ENCODE measurements at places on chromosomes 16 and 17. TPM values are rescaled to one million over a fixed set of nuclear protein-coding genes. Genes with fewer than 3 reads are reported as not detected.

DNA sequence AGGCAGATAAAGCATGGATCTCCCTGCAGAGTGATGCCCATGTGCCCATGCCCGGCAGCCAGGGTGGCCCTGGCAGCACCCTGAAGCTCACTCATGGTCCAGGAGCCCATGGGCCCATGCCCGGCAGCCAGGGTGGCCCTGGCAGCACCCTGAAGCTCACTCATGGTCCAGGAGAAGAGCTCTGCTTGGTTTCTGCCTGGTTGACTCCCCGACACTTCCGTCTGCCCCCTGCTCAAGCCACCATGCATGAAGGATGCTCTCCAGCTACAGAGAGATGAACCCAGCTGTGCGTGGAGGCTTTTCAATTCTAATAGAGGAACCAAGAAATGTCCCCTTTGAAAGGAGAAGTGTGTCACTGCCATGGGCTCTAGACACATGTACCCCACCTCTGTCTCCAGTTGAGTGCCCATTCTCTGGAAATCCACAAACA, 8.7 kb downstream of the CCL17 start:
- peaks cover 16% of the 10 kb centered on the region for H3K4me1 ChIP-seq
- no peak for DNase-seq
- H3K36me3 ChIP-seq, result no peaks in the 10 kb centered on the region
- no peaks in the 10 kb centered on the region for H3K27me3 ChIP-seq

DNA sequence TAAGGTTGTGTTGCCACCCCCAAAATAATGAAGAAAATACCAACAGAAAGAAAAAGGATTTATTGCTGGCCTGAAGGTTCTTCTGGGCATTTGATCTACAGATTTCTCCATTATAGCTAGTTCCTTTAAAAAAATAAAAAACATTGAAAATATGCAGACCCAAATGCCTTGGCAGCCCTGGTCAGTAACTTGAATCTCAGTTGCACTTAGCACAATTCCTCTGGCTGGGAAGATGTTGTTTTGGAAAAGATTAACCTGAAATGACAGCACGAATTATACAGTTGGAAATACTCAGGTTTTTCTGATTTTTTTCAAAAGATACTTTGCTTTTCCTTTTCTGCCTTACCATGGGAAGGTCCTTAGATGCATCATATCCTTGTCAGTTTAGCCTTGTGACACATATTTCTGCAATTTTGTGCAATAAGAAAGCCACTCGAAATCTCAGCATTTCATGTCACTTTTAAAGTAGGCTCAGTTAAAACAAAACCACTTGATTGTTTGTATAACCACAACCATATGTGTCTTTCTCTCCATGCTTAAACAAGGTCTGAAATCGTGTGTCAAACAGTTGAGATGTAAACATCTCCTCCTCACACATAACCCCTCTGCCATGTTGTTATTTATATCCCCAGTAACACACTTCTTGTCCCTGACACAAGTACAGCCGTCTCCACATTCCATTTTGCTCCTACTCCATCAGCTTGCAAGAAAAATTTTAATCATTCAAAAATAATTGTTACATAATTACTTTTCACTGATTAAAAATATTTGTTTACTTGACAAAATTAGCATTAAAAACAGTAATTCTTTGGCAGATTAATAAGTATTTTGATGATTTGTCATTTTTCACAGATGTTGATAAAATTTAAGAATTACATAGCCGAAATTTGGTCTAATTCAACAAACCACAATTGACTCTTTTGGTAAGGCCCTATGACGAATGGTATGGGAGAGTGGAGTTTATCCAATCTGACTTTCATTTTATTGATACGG, 61.1 kb downstream of the SIAH1 start:
- no peaks in the 10 kb centered on the region for H3K27me3 ChIP-seq
- no peaks in the 10 kb centered on the region for H3K36me3 ChIP-seq
- no peak overlapping the region for H3K27ac ChIP-seq
- peaks cover 28% of the 10 kb centered on the region for H3K4me1 ChIP-seq
- DNase-seq, result no peak
- H3K4me3 ChIP-seq, result no peak overlapping the region

DNA sequence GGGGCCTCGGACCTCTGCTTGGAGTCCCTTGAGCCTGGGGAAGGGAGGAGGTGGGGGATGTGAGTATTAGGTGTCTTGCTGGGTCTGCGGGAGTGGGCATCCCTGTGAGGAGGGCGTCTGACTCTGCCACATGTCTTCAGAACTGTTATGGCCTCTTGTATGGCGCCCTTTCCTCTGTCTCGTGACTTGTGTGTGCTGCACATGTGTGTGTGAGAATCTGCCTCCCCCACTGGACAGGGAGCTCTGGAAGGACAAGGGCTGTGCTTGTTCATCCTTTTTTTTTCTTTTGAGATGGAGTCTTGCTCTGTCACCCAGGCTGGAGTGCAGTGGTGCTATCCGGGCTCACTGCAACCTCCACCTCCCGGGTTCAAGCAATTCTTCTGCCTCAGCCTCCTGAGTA, 33.4 kb downstream of the ARHGAP23 start:
- no peak overlapping the region for H3K4me3 ChIP-seq

- H3K27ac ChIP-seq, result peak overlapping the region; percentile 92
- DNase-seq, result peak; percentile 75
- no peaks in the 10 kb centered on the region for H3K36me3 ChIP-seq
- H3K4me1 ChIP-seq, result peaks cover 23% of the 10 kb centered on the region
- no peaks in the 10 kb centered on the region for H3K27me3 ChIP-seq
These were observed 78.1 kb upstream of the TOB1 start for GRCh38 chr17:50944054-50944901.

DNA sequence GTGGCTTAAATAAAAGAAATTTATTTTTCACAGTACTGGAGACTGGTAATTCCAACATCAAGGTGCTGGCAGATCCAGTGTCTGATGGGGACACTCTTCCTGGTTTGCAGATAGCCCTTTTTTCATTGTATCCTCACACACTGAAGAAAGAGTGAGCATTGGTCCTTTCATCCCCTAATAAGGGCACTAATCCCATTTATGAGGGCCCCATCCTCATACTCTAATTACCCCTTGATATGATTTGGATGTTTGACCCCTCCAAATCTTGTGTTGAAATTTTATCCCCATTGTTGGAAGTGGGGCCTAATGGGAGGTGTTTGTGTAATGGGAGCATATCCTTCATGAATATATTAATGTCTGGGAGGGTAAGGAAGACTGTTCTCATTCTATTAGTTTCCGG, 9.4 kb upstream of the FAM20A start:
- peaks cover 5% of the 10 kb centered on the region for H3K4me1 ChIP-seq
- no peak overlapping the region for H3K4me3 ChIP-seq
- H3K27ac ChIP-seq, result no peak overlapping the region
- H3K36me3 ChIP-seq, result no peaks in the 10 kb centered on the region
- DNase-seq, result no peak

DNA sequence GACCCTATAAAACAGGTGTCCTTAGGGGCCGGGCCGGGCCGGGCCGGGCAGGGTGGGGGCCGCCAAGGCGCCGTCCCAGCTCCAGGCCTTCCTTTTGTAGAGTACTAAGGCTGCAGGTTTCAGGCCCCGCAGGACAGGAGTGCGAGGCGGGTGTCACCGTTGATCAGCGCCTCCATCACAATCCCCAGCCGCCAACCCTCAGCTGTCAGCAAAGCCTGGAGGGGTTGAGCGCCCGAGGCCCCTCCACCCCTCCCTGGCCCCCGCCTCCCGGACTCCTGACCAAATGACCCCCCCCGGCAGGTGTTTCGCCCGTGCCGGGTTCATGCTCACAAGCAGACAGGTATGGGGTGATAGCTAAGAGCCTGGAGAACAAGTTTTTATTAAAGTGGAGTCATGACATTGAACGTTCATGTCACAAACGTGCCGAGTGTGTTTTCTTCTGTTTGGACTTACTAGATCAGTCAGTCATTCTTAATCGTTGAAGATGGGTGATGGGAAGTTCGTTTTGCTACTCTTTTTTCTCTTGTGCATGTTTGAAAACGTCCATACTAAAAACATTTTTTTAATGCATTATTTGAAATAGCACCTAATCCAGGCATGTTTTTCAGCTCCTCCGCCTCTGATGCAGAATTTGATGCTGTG, 534 bp downstream of the ARL2BP start:
- peak; percentile 56 for DNase-seq
- peaks cover 16% of the 10 kb centered on the region for H3K36me3 ChIP-seq
- peaks cover 6% of the 10 kb centered on the region for H3K4me1 ChIP-seq
- H3K27me3 ChIP-seq, result no peaks in the 10 kb centered on the region
- H3K27ac ChIP-seq, result peak overlapping the region; percentile 89
- H3K4me3 ChIP-seq, result peak overlapping the region; percentile 70

GRCh38 chr17:54623746-54624145, 276.9 kb upstream of the TOM1L1 start:
- H3K36me3 ChIP-seq, result no peaks in the 10 kb centered on the region
- peaks cover 21% of the 10 kb centered on the region for H3K4me1 ChIP-seq
- H3K27ac ChIP-seq, result no peak overlapping the region
- H3K4me3 ChIP-seq, result no peak overlapping the region
- no peaks in the 10 kb centered on the region for H3K27me3 ChIP-seq

Gene MAP1LC3B
- 51.8 TPM for total RNA-seq

Gene FNDC8
- not detected for total RNA-seq

Gene TRIM47
- total RNA-seq, result 14.7 TPM

Gene SGCA
- 2.0 TPM for total RNA-seq

Gene TEX14
- total RNA-seq, result 0.11 TPM

DNA sequence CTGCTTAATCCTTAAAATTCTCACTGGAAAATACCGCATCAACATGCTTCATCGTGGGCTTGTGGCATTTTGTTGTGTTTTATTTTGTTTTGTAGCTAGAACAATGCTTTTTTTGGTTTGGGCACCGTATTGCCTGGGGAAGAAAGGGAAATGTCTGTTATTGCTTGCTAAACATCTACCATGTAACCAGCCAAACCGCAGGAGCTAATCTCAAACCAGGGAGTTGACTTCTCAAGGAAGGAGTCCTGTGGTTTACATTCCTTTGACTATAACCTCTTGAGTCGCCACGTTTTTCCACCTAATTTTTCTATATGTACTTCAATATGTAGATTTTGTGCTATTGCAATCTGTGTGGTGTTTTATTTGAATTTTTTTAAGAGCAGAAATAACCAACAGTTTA, 593.5 kb upstream of the SOX9 start:
- H3K36me3 ChIP-seq, result no peaks in the 10 kb centered on the region
- H3K27me3 ChIP-seq, result no peaks in the 10 kb centered on the region
- DNase-seq, result no peak
- H3K4me1 ChIP-seq, result no peaks in the 10 kb centered on the region
- no peak overlapping the region for H3K27ac ChIP-seq
- no peak overlapping the region for H3K4me3 ChIP-seq

Gene CFAP119
- total RNA-seq, result 9.6 TPM

DNA sequence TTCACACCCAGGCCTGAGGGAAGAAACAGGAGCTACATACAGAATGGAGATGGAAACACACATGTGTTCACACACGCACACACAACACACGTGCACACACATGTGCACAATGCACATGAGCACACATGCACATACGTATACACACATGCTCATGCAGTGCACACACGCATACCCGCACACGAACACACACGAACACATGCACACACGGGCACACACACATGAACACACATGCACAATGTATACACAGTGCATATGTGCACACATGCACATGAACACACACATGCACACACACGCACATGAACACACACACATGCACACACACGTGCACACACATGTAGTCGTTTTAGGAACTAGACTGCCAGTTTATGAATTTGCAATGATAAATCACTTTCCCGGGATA, 49.3 kb upstream of the CDR2 start:
- no peak overlapping the region for H3K27ac ChIP-seq
- peaks cover 14% of the 10 kb centered on the region for H3K36me3 ChIP-seq
- DNase-seq, result no peak
- no peak overlapping the region for H3K4me3 ChIP-seq
- no peaks in the 10 kb centered on the region for H3K27me3 ChIP-seq

Gene SCIMP
- 0.59 TPM for total RNA-seq

Data from thyroid gland (tissue), 4 donors.